Mesenchymal stem cell (in vitro differentiated cells and primary cell): ENCODE measurements at places on chromosomes 7 and 10.
A peak's percentile ranks its signal among the peaks of the same experiment; 100 is the strongest.

DNA sequence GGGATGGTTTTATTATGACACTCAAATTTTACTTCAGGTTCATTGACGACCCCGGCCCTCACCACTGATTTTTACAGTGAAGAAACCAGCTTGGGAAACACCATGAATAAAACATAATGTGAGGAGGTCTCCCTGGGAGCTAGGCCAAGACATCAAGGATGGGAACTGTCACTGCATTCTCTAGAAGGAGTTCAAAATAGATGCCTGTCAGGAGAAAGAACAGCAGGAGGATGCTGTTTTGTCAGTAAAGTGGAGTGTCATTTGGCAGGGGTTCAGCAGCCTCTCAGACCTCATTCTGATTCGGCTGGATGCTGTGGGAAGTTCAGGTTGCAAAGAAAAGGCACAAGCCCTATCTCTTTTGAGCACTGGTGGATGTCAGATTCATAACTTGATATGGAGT is 360.3 kb upstream of the C7orf33 start:
- H3K4me1 ChIP-seq: no peaks in the 10 kb centered on the region
- H3K27me3 ChIP-seq: no peaks in the 10 kb centered on the region
- no peak overlapping the region for H3K4me3 ChIP-seq
- no peak for DNase-seq
- no peaks in the 10 kb centered on the region for H3K36me3 ChIP-seq
- no peak overlapping the region for H3K27ac ChIP-seq

DNA sequence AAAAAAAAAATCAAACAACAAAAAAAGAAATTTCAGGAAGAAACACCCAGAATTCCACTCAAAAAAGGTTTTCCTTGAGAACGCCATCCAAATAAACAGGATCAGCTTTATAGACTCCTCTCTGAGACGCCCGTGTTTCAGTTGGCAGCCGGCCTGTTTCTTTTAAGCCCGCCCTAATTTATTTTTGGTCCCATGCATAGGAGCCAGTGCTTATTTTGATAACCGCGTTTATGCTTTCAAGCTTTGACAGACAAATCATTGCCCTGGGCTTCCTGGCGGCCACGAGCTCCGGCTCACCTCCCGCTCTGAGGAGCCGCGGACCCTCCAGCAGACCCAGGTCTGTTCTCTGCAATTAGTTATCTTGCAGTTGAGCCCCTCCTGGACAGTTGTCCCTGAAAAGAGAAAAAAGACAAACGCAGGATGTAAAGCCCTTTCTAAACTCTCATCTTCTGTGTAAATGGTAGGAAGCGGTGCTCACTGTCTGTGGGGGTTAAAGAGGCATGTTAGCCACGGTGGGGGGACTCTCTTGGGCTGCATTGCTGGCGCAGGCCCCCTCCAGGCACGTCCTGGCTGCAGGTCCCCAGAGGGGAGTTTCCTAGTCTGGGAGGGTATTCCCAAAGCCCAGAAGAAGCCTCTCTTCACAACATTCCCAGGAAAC is 22.2 kb upstream of the UNCX start:
- peaks cover 62% of the 10 kb centered on the region for H3K27me3 ChIP-seq
- peak overlapping the region; percentile 33 for H3K4me3 ChIP-seq
- no peaks in the 10 kb centered on the region for H3K4me1 ChIP-seq
- DNase-seq: no peak
- no peaks in the 10 kb centered on the region for H3K36me3 ChIP-seq
- H3K27ac ChIP-seq: no peak overlapping the region

- no peak overlapping the region for H3K27ac ChIP-seq
- DNase-seq: no peak
- H3K27me3 ChIP-seq: peaks cover 5% of the 10 kb centered on the region
- H3K4me1 ChIP-seq: peaks cover 7% of the 10 kb centered on the region
- H3K36me3 ChIP-seq: no peaks in the 10 kb centered on the region
These were observed 23.8 kb downstream of the PAPOLB start for GRCh38 chr7:4837803-4838625.

GRCh38 chr10:43292755-43293676 is 26.2 kb upstream of the RASGEF1A start:
- no peak overlapping the region for H3K27ac ChIP-seq
- H3K4me1 ChIP-seq: no peaks in the 10 kb centered on the region
- peak; percentile 52 for DNase-seq
- H3K4me3 ChIP-seq: no peak overlapping the region
- H3K27me3 ChIP-seq: peaks cover 73% of the 10 kb centered on the region

DNA sequence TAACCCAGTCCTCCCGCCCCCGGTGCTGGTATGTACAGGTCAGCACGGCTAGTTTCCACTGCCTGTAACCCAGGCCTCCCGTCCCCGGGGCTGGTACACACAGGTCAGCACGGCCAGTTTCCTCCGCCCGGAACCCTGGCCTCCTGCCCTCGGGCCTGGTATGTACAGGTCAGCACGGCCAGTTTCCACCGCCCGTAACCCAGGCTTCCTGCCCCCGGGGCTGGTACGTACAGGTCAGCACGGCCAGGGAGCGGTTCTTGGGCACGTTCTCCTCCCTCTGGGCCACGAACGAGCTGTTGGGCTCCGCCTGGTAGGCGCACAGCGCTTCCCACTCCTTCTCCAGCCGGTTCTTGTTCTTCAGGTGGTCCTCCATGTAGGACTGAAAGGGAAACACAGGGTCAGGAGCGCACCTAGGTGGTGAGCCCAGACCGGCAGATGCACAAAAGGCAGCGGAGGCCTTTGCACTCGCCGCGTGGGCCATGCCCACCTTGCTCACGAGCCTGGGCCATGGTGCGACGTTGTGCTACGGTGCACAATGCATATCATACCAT is 284.4 kb downstream of the DNAJB6 start:
- H3K27me3 ChIP-seq: no peaks in the 10 kb centered on the region
- no peak overlapping the region for H3K4me3 ChIP-seq
- DNase-seq: no peak
- H3K36me3 ChIP-seq: no peaks in the 10 kb centered on the region

- H3K4me1 ChIP-seq: peaks cover 12% of the 10 kb centered on the region
- H3K27me3 ChIP-seq: peaks cover 17% of the 10 kb centered on the region
- no peaks in the 10 kb centered on the region for H3K36me3 ChIP-seq
These were observed 58.7 kb upstream of the PRPS1L1 start for GRCh38 chr7:18086165-18087025.

- no peaks in the 10 kb centered on the region for H3K36me3 ChIP-seq
- H3K27me3 ChIP-seq: no peaks in the 10 kb centered on the region
- H3K27ac ChIP-seq: no peak overlapping the region
- H3K4me3 ChIP-seq: no peak overlapping the region
- DNase-seq: no peak
These were observed 410.6 kb downstream of the GLRX3 start for GRCh38 chr10:130546841-130547240.
